ENCODE measurements at places on chromosomes 6 and 20.

- peak; percentile 93 for DNase-seq
These were observed at the start of gene FOXO3 for GRCh38 chr6:108560463-108561308. TSS of gene FOXO3 (plus strand) at chr6:108560917. CDS start at chr6:108561209, 292 bp downstream.

GRCh38 chr6:34334796-34335416, 57.6 kb downstream of the NUDT3 start:
- DNase-seq: no peak

GRCh38 chr6:73508776-73509175, 12.1 kb downstream of the EEF1A1 start:
- no peak for DNase-seq

DNA sequence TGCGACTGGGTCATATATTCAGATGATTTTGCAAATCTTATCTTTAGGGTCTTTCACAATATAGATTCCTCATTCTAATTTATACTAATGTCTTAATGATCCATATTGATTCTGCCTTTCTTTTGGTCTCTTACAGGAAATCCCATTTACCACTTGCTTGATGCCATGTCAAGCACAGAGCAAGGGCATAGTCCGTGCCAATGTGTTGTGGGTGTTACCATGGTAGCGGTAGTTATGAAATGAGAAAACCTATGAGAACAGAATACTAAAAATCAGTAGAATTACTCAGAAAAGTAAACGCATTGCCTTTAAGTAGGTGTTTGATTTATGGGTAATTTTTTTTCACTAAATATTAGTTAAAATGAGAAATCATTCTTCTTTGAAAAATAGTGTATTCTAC, 153.9 kb upstream of the RAB32 start:
- no peak for DNase-seq

GRCh38 chr6:52749556-52750152, 13.6 kb downstream of the GSTA2 start:
- DNase-seq: no peak

GRCh38 chr6:36241728-36242127, 28.1 kb upstream of the PNPLA1 start:
- DNase-seq: peak; percentile 14

DNA sequence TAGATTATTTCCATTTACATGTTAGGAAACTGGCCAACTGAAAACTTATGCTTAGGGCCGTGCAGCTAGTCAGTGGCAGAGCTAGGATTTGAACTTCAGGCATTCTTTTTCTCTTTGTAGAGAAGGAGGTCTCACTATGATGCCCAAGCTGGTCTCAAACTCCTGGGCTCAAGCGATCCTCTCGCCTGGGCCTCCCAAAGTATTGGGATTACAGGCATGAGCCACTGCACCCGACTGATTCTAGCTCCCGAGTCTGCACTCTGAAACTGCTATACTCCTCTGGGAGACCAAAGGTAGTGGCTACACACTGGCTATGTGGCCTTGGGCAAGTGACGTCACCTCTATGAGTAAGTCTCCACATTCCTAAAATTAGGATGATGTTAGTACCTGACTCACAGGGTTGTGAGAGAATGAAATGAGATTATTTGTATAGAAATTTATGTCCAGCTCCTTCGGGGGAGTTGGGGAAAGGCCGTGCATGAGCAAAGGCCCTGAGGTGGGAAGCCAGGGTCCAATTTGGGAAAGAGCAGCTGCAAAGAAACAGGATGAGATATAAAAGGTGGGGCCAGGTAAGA, 6.4 kb downstream of the PLTP start:
- no peak for DNase-seq

GRCh38 chr20:54347166-54347833, 128.1 kb upstream of the DOK5 start:
- DNase-seq: no peak

DNA sequence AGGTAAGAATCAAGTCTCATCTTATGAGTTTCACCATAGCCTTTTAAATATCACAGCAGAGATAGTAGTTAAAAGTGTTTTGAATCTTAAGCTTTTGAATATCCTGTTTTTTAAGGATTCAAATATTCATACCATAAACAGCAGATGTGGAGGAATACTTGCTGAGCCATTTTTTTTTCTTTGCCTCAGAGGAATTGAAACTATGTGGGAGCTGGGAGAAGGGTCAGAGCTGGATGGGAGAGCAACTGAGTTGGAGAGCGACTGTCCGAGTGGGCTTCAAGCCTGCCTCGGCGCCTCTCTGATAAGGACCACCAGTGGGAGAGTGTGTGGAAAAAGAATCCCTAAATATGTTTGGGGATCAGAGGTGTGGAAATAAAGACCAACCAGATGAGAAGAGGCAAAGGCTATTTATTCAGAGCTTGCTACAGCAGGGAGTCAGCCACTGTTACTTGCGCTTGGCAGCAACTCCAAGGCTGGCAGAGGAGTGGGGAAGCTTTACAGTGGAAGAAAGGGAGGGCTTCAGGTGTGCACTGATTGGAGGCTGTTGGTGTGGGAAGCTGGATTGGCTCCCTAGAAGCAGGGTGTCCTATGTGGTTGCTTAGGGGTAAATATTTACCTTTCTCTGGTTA, 34.3 kb upstream of the MCUR1 start:
- DNase-seq: no peak

DNA sequence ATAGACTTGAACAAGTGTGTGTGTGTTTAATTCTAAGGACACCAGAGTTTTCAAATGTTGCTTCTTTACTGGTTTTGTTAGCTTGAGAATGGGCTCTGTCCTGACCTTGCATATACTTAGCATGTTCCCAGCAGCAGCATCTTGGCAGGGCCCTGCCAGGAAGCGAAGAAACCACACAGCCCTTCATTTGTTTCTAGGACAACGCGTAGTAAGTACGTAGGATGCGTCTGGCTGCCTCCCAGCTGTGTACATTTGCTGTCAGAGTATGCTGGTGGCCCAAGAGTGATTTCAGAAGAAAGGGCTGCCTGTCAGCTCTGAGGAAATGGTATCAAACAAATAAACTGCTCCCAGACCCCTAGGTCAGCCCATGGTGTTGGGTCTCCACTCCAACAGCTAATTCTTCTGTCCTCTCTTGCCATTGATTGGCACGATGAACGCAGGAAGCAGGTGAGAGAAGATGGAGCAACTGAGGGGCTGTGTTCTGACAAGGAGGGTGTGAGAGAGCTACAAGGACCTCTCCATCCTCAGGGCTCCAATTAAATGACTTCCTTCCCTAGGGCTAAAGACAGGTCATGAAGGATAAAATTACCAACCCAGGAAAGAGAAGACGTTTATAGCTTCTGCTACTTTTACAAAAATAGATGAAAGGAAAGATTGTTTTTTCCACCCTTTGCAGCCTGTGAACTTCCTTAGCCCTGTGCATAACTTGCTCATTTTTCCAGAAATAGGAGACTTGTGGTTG, 55.9 kb upstream of the HDDC2 start:
- no peak for DNase-seq

GRCh38 chr6:53834132-53834531, 39.3 kb downstream of the LRRC1 start:
- peak; percentile 55 for DNase-seq

DNA sequence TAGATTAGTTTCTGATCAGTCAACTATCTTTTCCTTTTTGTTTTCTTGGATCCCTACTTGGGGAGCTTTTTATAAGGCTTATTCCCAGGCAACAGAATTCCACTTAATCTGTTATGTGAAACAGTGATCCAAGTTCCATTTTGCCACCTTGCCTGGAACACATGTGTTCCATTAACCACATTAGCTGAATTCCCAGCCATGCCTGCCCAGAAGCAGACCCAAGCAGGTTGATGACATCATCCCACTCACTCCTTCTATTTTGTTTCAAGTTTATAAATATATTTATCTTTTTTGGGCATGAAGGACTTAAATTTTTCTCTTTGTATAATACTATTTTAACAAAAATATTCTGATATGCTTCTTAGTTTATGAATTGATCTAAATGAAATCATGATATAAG, 587.4 kb downstream of the GRIK2 start:
- DNase-seq: no peak

DNA sequence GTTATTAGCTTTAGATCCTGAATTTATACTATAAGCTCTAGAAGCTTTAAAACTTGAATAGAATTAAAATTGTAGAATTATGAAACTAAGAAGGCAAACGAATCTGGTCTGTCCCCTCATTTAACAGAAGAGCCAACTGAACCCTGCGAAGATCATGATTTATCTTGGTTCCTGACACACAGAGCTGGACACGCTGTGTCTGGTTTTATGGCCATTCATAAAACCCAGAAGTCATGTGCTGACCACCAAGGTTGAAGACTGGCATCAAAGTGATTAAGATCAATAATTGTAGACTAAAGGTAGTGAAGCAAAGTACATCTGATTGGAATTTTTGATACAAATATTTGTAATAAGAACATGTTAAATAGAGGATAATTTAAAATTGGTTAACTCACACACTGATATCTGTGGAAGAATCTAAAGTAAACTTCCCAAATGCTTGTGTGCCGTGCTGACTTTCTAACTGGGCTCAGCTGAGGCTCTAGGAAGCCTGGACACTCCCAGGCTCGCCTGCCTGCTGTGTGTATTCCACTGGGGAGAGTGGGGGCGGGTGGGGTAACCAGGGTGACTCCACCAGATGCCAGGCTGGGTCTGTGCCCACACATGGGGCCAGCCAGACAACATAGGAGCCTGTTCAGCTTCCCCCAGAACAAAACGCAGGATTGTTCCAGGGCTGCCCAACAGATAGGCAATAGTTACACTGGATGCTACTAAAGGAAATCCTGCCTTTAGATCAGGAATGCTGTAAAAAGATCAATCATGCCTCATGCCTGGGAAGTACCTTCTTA, 42.1 kb upstream of the SLC22A3 start:
- DNase-seq: no peak

DNA sequence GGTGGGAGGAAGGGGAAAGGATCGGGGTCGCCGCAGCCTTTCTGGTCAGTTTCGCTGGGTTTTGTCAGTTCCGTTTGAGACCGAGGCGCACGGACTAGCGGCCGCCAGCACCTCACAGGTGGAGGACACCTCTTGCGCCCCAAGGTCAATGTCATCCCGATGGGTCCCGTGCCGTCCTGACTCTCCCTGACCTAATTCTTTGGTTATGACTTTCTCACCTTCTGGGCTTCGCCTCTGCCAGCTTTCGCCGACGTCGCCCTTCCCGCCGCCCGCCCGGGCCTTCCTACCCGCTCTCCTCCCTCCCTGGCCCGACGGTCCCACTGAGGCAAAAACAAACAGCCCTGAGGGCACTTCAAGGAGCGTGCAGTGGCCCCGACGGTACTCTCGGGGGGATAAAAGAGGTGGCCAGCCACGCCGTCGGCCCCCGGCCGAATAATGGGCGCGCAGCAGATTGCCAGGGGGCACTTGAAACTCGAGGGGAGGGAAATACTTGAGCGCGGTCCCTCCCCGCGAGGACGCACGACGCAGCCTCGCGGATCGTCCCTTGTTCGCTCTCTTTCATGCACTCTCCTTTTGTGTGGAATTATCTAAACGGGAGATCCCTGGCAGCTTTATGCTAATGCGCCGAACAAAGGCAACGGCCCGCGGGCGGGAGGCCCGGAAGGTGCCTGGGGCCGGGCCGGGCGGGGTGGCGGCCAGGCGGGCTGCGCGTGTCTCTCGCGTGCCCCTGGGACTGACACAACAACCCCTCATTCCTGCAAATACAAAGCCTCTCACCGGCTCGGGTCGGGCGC, 3.9 kb upstream of the INSM1 start:
- DNase-seq: peak; percentile 81

- DNase-seq: no peak
These were observed 313.0 kb downstream of the FRK start for GRCh38 chr6:115747719-115748118.

GRCh38 chr20:31355981-31356380, 12.4 kb upstream of the DEFB118 start:
- no peak for DNase-seq

DNA sequence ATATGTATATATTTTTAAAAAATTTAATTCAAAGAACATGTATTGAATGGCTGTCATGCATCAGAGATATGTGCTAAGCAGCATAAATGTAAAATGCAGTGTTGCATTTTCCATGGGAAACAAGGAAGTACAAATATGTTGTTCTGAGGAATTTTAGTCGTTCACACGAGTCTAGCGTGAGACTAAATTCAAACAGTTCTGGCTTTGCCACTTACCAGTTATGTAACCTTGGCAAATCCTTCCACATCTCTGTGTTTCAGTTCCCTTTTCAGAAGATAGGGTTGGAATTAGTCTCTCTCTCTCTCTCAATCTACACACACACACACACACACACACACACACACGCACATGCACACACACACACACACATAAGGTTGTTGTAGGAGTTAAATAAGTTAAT, 305.4 kb downstream of the UTRN start:
- DNase-seq: no peak

DNA sequence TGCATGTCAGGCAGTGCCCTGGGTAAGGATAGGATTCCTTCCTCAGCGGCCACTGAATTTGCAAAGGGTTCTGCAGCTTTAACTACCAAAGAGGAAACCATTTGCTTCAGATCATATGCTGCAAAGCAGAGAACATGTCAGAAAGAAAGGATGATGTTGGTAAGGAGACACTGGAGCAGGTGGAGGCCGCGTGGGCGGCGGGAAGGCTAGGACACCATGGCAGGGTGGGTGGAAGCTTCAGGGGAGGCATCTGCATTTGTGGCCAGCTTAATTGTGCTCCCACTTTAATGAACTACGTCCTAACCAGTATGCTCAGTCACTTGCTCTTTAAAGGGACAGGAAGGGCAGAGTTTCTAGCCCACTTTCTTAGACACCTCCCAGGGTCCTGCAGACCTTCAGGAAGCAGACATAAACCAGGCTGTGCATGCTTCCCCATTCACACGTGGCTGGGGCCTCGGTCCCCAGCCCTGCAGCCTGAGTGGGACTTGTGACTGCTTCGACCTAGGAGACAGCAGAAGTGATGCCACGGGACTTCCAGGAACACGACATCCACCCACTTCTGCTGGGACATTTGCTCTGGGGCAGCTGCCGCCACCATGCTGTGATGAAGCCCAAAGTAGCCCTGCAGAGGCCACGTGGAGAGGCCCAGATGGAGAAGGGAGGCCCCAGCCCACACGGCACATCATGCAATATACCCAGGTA, 76.1 kb downstream of the GINS1 start:
- no peak for DNase-seq

GRCh38 chr6:38387461-38387860, 252.3 kb downstream of the BTBD9 start:
- no peak for DNase-seq

- no peak for DNase-seq
These were observed 39.0 kb upstream of the CRISP1 start for GRCh38 chr6:49905296-49905695.

DNA sequence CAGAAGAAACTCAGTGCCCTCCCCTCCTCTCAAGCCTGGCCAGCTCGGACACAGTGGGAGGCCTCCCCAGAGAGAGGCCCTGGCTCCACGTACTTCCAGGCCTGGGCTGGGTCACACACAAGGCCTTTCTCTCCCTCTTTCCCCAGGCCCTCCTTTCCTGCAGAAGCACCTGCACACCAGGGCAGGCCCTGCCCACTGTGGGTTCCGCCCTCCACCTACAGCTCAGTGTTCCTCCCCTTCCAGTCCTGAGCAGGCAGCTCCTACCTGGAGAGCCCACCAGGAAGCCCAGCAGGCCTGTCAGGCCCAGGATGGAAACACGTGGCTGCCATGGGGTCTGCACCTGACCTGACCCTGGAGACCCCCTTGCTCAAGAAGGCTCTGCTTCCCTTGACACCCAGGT, 18.9 kb downstream of the HLA-F start:
- no peak for DNase-seq

- DNase-seq: no peak
These were observed 343.0 kb downstream of the QKI start for GRCh38 chr6:163757520-163757919.

GRCh38 chr6:29791162-29791561, 36.5 kb upstream of the HLA-G start:
- DNase-seq: no peak

GRCh38 chr20:4569092-4569491, 152.6 kb upstream of the PRND start:
- DNase-seq: no peak
